ENCODE measurements at places on chromosomes 12 and 14.

- no peak for DNase-seq
Measured at GRCh38 chr12:123253641-123254459, 17.8 kb downstream of the CDK2AP1 start.

DNA sequence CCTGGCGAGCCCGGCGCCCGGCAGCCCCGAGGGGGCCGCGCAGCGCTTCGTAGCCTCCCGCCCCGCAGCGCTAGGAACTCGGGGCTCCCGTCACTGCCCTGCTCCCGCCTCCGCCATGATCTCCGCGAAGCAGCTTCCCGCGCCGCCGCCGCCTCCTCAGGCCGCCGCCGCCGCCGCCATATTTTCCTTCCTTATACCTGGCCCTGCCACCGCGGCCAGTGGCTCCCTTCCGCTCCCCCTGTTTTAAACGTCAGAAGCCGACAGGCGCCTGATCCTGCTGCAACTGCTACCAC lies 286 bp downstream of the PPP4R3A start:
- peak; percentile 27 for DNase-seq

DNA sequence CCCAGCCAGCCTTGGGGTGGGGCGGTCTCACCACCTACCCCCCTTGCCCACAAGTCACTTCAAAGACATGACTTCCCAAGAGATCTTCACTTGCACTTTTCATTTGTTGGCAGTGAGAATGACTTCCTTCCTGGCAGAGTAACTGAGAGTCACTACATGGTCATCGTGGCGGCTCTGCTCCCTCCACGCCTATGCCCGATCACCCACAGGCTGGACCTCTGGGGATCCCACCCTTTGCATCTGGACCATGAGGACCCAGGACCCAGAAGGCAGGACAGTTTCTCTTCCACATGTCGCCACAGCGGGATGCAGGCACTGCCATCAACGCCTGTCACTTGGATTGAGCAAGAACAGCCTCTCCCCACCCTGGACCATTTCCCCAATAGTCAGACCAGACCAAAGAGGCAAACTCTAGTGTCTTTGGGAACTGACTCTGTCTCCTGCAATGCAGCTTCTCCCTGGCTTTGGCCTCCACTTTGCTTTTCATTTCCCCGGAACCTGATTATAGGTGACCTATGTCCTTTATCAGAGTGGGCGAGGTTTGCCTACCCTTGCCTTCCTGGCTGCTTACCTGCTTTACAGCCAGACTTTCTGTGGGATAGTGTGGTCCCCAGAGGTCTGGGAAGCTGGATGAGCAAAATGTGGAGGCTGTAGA lies 3.6 kb downstream of the VDR start:
- no peak for DNase-seq

- DNase-seq, result no peak
Measured at GRCh38 chr12:108814462-108815211, 42.7 kb downstream of the SSH1 start.

- DNase-seq, result no peak
Measured at GRCh38 chr14:59534361-59534987, 42.1 kb downstream of the CCDC175 start.

DNA sequence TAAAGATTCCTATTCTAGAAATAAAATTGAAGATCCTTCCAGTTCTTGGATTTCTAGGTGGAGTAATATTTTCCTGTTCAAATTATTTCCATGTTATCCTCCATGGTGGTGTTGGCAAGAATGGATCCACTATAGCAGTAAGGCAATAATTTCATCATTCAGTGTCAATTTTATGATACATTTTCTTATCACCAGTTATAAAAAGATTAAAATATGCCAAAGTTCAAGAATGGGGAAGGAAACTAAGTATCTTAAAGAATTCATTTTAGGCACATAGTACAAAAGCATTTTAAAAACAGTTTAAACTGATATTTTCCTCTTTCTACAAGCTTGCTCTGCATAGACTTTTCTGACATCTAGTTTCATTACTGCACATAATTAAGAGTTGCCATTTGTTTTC lies 19.1 kb downstream of the SYCP3 start:
- DNase-seq, result no peak

DNA sequence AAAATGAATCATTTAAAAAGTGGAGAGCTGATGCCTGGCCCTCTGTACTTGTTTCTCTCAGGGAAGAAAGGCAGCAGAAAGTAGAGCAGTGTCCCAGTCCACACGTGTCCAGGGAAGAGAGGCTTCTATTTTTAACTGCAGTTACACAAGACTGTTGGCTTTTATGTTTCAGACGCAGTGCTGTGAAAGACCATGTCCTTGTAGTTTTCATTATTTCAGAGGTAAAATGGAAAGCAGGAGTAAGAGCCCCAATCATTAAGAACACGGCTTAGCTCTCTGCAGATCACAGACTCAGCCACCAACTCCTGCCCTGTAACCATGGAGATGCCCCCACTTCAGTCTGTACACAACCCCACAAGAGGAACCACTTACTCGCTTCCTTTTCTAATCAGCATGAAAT lies 336.3 kb downstream of the DAD1 start:
- no peak for DNase-seq

GRCh38 chr12:75938189-75938588 lies 93.4 kb downstream of the PHLDA1 start:
- no peak for DNase-seq

GRCh38 chr14:99756796-99757195 lies 36.4 kb upstream of the EML1 start:
- no peak for DNase-seq

- DNase-seq, result no peak
Measured at GRCh38 chr12:99142651-99143050, 497.6 kb downstream of the APAF1 start.

- no peak for DNase-seq
Measured at GRCh38 chr14:68040633-68041369, 221.2 kb downstream of the RAD51B start.

GRCh38 chr12:90084018-90084417 lies 375.4 kb upstream of the ATP2B1 start:
- DNase-seq, result no peak

DNA sequence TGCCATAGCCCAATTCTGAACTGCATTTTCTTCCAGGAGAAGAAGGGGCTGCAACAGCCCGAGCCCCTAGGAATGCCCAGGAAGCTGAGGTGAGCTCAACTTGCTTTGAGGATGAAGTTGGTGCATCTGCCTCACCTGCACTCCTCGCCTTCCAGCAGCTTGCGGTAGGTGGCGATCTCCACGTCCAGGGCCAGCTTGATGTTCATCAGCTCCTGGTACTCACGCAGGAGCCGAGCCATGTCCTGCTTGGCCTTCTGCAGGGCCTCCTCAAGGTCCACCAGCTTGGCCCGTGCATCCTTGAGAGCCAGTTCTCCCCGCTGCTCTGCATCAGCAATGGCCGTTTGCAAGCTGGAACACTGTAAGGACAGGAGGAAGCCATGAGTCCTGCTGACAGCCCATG lies 6.0 kb downstream of the KRT75 start:
- DNase-seq, result no peak

GRCh38 chr12:100824476-100824875 lies 29.9 kb downstream of the ANO4 start:
- DNase-seq, result no peak

- no peak for DNase-seq
Measured at GRCh38 chr14:38042322-38042721, 165.4 kb upstream of the SSTR1 start.

- DNase-seq, result no peak
Measured at GRCh38 chr14:83863042-83863774, 1666.7 kb upstream of the FLRT2 start.

GRCh38 chr14:103802356-103802755 lies 45.0 kb downstream of the PPP1R13B start:
- DNase-seq, result no peak

GRCh38 chr14:39673734-39674133 lies 241.5 kb upstream of the FBXO33 start:
- no peak for DNase-seq

DNA sequence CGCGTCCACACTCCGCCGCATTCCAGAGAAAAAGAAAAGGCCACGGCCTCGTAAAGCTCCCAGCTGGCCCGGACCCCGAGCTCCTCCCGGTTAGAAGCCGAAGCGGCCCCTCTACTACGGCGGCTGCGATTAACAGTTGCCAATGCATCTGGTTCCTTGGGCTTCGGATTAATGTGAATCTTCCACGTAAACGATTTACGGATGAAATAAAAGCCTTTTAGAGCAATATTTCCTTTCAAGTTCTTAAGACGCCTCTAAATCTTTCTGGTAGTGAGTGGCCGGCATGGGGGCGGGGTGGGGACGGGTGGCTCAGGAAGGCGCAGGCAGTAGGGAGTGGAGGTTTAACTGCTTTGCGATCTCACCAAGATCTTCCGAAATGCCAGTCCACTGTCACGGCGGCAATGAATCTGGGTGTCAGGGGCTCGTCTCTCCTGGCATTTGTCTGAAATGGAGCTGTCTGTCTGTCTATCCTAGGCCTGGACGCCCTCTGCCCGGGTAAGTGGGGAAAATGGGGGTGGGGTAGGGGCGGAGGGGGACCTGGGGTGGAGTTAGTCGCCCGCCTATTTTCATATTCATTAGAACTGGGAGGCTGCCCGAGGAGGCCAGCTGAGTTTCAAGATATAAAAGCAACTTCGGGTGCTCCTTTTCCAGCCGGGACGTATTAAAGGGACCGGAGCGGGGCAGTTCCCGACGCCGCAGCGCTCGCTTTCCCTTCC lies 413 bp upstream of the ALX1 start:
- DNase-seq, result no peak

GRCh38 chr14:30132196-30132595 lies 204.5 kb upstream of the PRKD1 start:
- DNase-seq, result no peak

GRCh38 chr12:90682398-90682797 lies 272.6 kb downstream of the CCER1 start:
- no peak for DNase-seq

- no peak for DNase-seq
Measured at GRCh38 chr12:101044512-101045059, 165.5 kb downstream of the SLC5A8 start.

DNA sequence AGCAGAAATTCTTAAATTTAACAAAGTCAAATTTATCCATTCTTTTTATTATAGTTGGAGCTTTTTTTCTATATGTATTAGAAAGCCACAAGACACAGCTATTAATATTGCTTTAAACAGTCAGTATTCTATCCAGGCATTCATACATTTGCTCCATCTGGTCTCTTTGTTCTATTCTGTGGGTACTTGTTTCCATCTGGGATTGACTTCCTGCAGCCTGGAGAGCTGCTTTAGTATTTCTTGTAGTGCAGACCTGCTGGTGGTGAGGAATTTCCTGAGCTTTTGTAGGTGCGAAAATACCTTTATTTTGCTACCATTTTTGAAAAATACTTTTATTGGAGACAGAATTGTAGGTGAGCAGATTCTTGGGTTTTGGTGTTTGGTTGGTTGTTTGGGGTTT lies 29.0 kb downstream of the CCDC60 start:
- DNase-seq, result no peak

- no peak for DNase-seq
Measured at GRCh38 chr12:225012-225411, 11.1 kb upstream of the SLC6A12 start.

GRCh38 chr12:114921781-114922180 lies 237.8 kb upstream of the TBX3 start:
- DNase-seq, result no peak

GRCh38 chr14:48373981-48374380 lies 698.6 kb upstream of the MDGA2 start:
- DNase-seq, result no peak

DNA sequence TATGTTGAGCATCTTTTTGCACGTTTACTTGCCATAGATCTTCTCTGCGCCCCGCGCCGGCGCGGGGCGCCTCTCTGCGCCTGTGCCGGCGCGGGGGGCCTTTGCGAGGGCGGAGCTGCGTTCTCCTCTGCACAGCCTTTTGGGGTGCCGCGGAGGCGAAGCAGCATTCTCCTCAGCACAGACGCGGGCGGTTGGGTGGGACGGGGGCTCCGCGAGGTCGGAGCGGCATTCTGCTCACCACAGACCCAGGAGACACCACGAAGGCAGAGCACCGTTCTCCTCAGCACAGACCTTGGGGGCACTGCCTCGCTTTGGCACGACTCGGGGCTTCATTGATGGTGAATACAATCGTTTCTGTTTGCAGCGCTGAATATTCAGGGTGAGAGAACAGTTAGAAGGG lies 28.5 kb upstream of the ANHX start:
- DNase-seq, result no peak

DNA sequence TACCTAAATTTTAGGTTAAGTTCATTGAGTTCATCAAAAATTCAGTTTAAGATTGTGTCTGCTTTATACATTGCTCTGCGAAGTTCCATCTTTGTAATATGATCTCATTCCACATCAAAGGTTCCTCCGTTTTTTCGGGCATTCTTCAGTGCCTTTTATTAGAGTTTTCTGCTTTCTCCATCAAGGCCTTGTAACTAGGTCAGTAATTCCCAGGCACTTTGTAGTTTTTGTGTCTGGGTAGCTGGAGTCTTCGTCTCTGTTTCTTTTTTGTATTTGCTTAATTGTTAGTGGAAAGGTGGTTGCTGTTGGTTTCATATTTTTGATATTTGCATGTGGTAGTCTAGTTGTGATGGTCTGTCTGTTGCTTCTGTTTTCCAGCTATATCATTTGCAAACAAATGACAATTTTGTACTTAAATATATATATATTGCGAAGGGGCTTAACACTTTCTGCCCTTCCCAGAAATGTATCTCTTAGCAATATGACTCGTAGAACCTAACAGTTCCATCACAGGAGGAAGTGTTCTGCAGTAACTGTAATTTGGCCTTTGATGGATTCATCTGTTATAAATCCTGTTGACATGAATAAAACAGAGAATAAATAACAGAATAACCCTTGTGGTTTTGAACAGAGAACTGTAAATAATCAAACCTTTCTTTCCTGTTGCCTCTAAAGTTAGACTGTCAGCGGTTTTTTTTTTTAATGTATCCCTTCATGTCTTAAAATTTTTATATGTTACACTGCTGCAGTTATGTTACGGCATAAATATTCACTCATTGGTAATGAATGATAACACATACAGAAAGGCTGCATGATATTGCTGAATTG lies 88.4 kb upstream of the DYNC1H1 start:
- no peak for DNase-seq

All from omental fat pad (tissue), 4 donors.